ENCODE measurements at places on chromosomes 5 and 9.

GRCh38 chr9:75866273-75866871, 24.1 kb upstream of the PCSK5 start:
- DNase-seq = peak; percentile 62

DNA sequence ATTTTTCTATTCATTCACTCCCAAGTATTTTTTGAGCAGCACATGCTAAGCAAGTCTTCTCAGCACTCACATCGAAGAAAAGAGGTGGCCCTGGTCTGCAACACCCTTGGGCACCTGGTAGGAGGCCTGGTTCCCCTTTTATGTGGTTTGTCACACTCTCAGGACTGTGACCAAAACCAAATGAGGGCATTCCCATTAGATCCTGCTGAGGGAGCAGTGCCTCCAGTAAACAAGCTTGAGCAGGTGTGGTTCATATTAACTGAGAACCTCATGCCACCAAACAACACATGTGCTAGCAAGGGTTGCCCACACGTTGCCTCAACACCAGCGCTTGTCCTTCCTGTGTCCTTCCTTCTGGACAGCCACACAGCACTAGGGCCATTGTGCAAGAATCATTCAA, 26.9 kb upstream of the SYK start:
- no peak for DNase-seq

GRCh38 chr5:116229131-116229689, 144.4 kb downstream of the COMMD10 start:
- no peak for DNase-seq

GRCh38 chr9:107933516-107933915, 443.9 kb upstream of the KLF4 start:
- DNase-seq = no peak
